Transverse colon (tissue), 4 donors: ENCODE measurements at places on chromosomes 13 and 19.

DNA sequence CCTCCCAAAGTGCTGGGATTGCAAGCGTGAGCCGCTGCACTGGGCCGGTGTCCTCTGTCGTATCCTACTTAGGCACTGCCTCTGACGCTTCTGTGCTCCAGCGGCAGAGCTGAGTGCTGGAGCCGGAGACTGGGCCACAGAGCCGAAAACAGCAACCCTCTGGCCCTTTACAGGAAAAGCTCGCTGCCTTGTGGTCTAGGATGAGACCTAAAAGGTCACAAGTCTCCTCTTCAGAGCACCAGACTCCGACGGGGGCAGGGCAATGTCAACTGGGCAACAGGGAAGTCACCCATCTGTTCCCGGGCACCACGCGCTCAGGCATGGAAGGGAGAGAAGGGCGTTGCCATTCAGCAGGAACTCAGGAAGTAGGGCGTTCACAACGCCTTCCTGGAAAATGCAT lies 91.7 kb downstream of the GADD45B start:
- DNase-seq, result peak; percentile 65

DNA sequence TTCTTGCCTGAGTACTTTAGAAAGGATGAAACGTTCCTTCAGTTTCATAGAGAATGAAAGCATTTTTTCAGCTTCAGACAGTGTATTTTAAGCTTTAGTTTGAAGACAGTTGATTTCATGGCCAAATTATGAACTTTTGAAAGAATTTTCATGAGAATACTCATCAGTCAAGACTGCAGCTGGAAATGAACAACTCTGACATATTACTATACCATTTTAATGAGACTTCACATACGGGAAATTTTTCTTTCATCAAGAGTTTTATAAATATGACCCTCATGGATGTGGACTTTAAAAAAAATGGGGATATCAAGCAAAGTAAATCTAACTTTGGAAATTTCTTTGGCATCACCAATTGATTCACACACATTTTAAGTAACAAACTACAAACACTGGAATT lies 6.4 kb downstream of the LATS2 start:
- no peak for DNase-seq

GRCh38 chr19:48680436-48681126 lies 7.8 kb upstream of the NTN5 start:
- DNase-seq, result no peak

DNA sequence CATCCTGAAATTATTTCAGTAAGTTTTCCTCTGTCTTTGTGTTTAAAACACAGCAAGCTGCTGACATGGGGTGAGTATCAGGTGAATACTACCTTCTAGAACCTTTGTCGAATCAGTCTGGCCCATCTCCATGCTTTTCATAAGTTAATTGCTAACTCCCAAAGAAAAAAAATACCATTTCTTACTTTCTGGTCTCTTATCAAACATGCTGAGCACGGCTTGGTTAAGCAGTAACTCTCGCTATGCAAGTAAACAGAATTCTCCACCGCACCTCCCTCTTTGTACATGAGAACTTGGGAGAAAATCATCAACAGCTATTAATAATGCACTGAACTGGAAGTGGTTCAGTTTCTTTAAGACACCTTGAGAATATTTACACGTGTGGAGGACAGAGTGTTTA lies 88.6 kb downstream of the FGF9 start:
- no peak for DNase-seq

GRCh38 chr13:67231289-67232000 lies 1.3 kb upstream of the PCDH9 start:
- DNase-seq, result no peak

GRCh38 chr13:41919741-41920487 lies 41.0 kb downstream of the VWA8 start:
- DNase-seq, result no peak

- peak; percentile 30 for DNase-seq
Observed at GRCh38 chr13:94859278-94859691, 146.9 kb upstream of the SOX21 start.

DNA sequence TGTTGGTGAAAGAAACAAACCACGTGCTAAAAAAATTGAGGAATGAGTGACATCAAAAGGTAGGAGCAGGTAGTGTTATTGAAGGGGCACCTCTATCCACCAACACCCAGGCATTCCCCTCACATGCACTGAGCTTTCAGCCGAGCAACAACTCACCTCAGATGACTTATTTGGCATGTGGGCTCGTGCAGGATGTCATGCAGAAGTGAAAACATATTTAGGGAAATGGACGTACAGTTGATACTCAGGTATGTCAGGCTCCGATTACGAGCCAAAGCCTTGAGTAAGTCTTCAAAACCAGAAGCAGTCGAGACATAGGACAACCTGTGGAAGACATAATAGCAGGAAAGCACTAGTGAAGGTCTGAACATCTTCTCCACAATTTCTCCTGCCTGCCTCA lies 30.4 kb downstream of the NLRP11 start:
- DNase-seq, result no peak

- no peak for DNase-seq
Observed at GRCh38 chr19:33798681-33799111, 2.0 kb downstream of the KCTD15 start.

DNA sequence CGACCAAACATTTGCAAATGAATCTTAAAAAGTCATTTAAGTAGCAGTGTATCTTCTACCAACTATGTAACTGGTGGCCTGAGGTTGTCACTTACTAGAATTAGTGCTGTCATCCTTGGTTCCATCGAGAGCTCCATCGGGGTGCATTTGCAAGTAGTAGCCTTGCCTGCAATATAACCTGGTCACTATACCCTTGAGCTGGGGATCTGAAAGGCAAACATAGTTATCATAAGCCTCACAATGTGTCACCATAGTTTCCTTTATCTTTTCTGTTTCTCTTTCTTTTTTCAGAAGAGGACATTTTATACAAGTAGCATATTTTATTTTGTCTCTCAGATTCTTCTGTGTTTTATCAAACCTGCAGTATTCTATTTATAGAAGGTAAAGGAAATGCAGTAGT lies 422.6 kb downstream of the ITGBL1 start:
- DNase-seq, result no peak

- DNase-seq, result peak; percentile 80
Observed at GRCh38 chr13:50123862-50124535, 108.8 kb downstream of the KCNRG start.

DNA sequence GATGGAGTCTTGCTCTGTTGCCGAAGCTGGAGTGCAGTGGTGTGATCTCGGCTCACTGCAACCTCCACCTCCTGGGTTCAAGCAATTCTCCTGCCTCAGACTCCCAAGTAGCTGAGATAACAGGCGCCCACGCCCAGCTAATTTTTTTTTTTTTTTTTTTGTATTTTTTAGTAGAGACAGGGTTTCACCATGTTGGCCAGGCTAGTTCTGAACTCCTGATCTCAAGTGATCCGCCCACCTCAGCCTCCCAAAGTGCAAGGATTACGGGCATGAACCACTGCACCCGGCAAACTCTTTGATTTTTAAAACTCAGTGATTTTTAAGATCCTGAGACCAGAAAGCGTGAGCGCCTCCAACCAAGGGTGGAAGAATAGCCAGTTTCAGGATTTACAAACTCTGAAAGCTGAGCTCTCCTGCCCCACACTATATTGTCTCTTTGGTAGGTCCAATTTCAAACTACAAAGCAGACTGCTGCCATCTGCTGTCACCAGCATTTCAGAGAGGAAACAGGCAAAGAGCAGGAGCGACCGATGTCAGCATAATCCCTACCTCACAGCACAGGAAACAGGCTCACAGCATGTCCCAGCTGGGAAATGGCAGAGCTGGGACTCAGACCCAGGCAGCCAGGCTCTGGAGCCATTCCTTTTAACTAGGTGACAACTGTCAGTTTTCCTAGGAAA lies 9.2 kb downstream of the NOSIP start:
- DNase-seq, result peak; percentile 68
